Endothelial cell of umbilical vein (primary cell): ENCODE measurements at places on chromosomes 11 and 22. TPM values are rescaled to one million over a fixed set of nuclear protein-coding genes. Genes with fewer than 3 reads are reported as not detected.

- DNase-seq: no peak
Observed at GRCh38 chr11:57464539-57465181, 4.3 kb downstream of the RTN4RL2 start.

- no peak for DNase-seq
Observed at GRCh38 chr11:44613153-44613552, 47.7 kb downstream of the CD82 start.

DNA sequence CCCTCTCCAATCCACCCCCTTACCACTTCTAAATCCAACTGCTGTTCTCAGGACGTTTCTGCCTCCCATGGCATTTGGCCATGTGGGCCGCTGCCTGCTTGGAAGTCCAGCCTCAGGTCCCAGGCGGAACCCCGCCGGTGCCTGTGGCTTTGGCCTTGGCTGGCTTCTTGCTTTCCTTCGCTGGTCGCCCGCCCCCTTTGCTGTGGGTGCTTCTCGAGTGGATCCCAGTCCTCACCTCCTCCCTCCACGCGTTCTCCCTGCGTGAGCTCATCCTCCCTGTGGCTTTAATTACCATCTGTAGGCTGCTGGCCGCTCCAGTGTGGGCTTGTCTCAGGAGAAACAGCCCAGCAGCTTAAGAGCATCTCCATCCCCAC lies 111.7 kb downstream of the NECTIN1 start:
- no peak for DNase-seq

DNA sequence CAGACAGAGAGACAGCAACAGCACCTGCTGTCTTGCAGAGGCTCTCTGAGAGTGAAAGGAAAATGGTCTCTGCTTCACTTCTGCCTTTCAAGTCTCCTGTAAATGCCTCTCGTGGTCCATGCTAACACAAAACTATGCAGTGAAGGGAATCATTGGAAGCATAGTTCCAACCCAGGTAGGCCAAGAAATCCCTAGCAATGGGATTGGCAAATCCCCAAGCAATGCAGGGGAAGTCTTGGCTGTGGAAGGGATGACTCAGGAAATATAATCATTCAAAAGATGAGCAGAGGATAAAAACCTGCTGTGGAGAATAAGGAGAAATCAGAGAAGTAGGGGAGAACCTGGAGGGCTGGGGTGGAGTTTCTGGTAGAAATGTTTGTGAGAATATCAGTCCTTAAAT lies 216.1 kb upstream of the ZBED5 start:
- DNase-seq: no peak

DNA sequence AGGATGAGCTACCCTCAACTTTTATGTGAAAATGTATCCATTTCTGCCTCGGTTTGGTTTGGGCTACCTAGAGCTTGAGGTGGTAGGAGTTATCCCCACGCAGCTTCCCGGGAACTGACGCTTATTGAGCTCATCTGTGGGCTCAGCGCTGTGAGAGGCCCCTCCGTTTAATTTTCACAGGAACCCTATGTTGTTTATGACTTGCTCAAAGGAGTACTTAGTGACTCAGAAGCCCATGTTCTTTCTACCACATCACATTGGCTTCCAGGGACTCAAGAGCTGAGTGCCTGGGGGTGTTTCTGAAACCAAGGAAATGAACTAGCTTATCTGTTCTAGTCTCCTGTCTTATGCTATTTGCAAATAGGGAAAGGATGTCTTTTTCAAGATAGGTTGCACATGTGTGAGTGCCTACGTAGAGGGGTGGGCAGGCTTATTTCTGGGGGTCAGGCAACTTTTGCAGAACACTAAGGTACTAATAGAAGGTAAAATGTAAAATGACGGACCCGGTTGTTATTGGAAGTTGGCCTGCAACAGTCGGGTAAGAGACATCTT lies 40.5 kb downstream of the MICAL2 start:
- DNase-seq: no peak

DNA sequence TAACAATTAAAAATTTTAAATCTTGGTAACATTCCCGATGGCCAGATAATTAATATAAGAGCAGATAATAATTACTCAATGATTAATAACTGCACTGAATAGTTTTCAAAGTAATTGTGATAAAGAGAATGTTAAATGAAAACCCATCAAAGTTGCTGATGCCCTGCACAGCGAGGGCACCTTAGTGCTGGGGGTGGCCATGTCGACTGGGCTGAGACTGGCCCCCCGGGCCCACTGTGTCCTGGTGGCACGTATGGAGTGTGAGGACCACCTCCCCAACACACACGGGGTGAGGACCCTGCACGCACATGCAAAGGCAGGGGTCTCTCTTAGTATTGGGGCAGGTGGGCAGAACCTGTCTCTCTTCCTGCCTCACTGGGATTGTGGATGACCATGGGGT lies 15.1 kb upstream of the CCDC188 start:
- no peak for DNase-seq

DNA sequence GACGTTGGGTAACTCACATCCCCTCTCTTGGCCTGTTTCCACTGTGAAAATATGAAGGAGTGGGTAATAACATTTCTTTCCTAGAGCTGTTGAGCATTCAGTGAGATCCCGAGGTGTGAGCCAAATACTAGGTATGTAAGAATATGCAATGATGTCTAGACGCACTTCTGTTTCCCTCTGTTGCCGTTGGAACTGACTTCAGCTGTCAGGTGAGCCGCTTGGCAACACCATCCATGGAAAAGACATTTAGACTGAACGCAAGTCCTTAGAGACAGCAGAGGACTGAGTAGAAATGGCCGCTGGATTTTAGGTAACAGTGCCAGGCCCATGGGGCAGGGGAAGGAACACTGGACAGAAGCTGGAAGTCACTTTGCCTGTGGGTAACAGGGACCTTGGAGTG lies 29.5 kb upstream of the SHANK2 start:
- no peak for DNase-seq

DNA sequence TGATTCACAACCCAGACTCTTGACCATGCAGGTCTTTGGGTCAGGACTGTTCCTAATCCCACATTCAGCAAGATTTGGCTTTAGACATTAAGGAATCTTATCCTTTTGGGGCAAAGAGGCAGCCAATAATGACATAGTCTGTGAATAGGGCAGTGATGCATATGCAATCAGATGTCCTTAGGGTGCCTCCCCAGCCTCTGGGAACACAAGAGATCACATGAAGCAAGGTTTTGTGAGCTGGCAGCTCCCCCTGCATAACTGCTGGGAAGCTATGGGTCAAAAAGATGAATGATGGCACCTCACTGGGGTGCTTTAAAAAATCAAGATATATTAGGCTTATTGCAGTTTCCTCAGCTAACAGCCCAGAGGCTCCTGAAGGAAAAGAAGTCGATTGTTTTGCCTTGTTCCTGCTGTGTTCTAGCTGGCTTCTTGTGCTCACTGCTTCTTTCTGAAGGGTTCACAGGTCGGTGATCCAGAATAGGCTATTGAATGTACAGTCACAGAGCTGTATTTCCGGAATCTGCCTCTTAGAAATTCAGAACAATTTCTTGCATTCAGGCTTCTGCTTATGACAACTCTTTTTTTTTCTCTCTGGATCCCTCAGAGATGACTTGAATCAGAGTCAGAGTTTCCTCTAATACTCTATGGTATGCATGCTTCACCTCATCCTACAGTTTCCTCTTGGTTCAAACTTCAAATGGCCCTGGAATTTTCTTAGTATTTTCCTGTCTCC lies 31.7 kb downstream of the INSC start:
- DNase-seq: no peak

GRCh38 chr11:1084561-1085439 lies 10.1 kb downstream of the MUC2 start:
- DNase-seq: no peak

DNA sequence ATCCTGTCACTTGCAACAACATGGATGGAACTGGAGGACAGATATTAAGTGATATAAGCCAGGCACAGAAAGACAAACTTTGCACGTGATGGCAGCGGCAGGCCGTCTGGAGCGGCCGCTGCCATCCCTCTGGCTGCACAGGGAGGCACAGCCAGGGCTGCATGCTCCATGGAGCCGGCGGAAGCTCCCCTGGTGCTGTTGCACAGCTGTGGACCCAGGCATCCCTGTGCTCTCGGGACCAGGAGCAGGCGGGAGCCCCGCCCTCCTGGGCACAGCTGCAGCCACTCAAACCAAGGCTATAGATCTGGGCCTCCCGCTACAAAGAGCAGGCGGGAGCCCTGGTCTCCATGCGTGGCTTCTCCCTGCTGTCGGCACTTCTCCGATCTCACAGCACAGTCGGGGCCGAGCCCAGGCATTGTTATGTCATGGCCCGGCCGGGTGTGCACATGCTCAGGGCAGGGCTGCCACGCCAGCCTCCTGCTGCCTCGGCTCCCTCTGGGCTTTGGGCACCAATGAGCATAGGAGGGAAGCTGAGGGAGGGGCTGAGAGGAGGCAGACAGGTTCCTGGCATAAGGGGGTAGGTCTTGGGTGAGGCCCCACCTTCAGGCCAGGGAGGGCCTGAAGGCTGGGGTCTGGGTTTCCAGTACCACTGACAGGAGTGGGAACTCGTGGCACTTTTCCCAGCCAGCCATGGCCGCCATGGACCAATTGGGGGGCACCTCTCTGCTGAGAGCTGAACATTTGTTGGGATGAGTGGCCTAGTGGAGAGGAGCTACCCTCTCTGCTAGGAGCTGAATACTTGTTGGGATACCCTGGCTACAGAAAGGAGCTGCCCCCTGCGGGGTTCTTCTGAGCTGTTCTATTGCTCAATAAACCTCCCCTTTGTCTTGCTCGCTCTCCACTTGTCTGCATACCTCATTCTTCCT lies 16.7 kb downstream of the RRP8 start:
- DNase-seq: no peak

DNA sequence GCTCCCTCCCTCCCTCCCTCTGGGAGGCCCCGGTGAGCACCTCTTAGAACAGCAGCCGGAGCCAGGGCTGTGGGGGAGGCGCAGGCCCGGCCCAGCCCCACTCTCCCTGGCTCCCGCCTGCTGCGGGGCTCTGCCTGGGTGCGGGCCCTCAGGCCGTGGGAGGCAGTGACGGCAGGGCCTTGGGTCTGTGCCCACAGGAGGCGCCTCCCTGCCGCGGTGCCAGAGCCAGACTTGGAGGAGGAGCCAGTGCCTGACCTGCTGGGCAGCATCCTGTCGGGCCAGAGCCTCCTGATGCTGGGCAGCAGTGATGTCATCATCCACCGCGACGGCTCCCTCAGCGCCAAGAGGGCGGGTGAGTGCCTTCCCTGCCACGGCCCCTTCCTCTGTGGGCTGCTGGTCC lies 9.5 kb downstream of the IRF7 start:
- DNase-seq: no peak

- no peak for DNase-seq
Observed at GRCh38 chr11:47724041-47724729, 9.0 kb upstream of the AGBL2 start.

DNA sequence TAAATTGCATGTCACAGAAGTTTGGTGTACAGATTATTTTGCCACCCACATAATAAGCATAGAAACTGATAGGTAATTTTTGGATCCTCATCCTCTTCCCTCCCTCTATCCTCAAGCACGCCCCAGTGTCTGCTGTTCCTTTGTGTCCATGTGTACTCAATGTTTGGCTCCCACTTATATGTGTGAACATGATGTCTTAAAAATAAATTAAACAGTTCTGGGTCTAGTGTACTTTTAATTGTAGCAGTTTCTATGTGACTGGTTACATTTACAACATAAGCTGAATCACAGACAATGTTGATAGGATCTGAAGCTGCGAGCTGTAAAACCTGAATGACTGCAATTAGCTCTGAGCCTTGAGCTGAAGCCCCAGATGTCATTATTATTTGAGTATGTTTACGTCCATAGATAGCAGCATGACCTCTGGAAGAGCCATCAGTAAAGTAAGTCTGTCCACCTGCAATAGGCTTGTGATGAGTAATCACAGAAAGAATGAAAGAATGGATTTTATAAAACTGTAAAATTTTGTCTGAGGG lies 29.7 kb downstream of the OR10A6 start:
- DNase-seq: no peak

DNA sequence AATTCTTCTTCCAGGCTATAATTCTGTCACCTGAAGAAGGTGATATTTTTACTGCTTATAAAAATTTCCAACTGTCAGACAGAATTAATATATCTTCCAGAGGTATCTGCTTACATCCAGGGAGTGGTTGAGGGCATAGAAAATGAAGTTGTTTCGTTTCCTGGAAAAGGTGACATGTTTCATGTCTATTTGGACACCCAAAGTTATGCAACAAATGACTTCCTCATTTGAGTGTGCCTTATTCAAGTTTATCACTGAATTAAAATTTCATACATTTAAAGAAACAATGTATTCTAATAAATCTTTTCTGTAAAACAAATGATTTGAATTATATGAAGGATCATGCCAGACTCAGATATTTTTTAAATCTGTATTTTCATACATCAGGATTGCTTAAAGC lies 8.5 kb upstream of the GRAMD1B start:
- no peak for DNase-seq

- DNase-seq: peak; percentile 23
Observed at GRCh38 chr11:85718991-85719807, 33.2 kb upstream of the CCDC89 start.

- DNase-seq: no peak
Observed at GRCh38 chr11:63920939-63921417, 4.0 kb upstream of the RCOR2 start.

- no peak for DNase-seq
Observed at GRCh38 chr22:27473533-27473932, 328.0 kb downstream of the MN1 start.

DNA sequence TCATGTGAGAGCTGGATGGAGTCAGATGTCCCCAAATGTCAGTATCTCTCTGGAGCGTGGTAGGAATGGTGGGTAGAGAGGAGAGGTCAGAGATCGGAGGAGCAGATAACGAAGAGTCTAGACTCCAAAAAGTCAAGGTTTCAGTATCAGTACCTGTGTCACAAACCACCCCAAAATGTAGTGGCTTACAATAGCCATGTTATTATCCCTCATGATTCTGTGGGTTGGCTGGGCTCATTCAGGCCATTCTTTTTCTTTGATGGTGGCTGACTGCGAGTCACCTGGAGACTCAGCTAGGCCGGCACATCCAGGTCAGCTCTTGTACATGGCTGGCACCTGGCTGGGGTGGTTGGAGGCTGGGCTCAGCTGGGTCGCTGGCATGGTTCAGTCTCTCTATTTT lies 7.3 kb upstream of the SSTR3 start:
- DNase-seq: no peak

DNA sequence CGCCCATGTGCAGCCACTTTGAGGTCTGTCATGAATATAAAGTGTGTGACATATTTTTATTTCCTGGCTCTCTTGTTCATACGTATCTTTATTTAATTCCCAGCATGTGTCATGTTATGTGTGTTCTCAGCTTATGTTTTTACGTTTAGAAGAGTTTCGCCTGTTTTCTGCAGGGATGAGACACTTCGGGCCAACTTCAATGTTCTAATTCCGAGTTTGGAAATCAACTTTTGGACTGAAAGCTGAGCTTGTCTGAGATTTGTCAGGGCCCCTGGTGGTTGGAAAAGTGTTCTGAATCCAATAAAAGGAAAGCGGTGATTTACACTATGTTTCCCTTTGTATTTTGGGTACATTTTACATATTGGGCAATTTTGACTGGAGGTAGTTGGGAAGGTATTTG lies 810.7 kb downstream of the TBC1D22A start:
- DNase-seq: no peak

GRCh38 chr11:113884361-113884836 lies 9.0 kb upstream of the USP28 start:
- no peak for DNase-seq

- DNase-seq: peak; percentile 22
Observed at GRCh38 chr11:19027829-19028595, 32.5 kb downstream of the MRGPRX2 start.

Gene GLB1L2
- polyA plus RNA-seq: 0.48 and 0.59 TPM in 2 replicates

Gene HORMAD2
- polyA plus RNA-seq: not detected in 2 replicates

Gene RGL4
- not detected in 2 replicates for polyA plus RNA-seq

Gene RIBC2
- 1.0 and 1.2 TPM in 2 replicates for polyA plus RNA-seq

Gene BDNF
- 3.2 and 3.6 TPM in 2 replicates for polyA plus RNA-seq

Gene SLC22A25
- not detected in 2 replicates for polyA plus RNA-seq

Gene PDXP
- polyA plus RNA-seq: 20.0 and 22.6 TPM in 2 replicates

Gene CARD18
- not detected in 2 replicates for polyA plus RNA-seq
